ENCODE measurements at places on chromosomes 16 and 17.

- no peak for DNase-seq
These were observed 49.4 kb upstream of the MARCHF10 start for GRCh38 chr17:62857526-62857925.

- DNase-seq: no peak
These were observed 22.1 kb upstream of the NAT9 start for GRCh38 chr17:74798239-74798707.

- no peak for DNase-seq
These were observed 39.2 kb downstream of the TMEM11 start for GRCh38 chr17:21174713-21175112.

- no peak for DNase-seq
These were observed 150.4 kb upstream of the CIBAR2 start for GRCh38 chr16:85262558-85263238.

GRCh38 chr16:2337431-2338296 is 2.9 kb downstream of the ABCA3 start:
- DNase-seq: peak; percentile 70

DNA sequence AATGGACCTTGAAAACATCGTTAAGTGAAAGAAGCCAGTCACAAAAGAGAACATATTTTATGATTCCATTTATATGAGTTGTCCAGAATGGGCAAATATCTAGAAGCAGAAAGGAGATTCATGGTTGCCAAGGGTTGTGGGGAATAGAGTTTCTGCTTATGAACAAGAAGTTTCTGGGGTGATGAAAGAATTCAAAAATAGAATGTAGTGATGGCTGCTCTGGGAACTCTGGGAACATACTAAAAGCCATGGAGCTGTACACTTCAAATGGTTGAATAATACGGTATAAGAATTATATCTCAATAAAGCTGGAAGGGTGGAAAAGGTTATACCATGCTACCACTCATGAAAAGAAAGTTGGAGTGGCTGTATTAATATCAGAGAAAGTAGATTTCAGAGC is 18.5 kb downstream of the AKTIP start:
- DNase-seq: no peak

DNA sequence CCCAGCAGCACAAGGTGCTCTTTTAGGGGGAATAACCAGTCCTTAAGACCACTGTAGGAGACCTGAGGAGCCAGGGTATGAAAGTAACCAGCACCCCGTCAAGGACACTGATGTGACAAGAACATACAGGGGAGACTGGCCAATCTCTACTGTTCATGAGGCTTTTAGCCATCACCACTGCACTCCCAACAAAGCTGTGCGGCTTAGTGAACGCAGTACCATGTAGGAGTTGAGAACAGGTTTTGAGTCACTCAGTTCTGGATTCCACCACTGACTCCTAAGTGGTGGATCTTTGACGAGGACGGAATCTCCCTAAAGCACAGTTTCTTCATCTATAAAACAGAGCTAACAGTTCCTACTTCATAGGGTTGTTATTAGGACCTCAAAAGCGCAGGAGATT is 26.8 kb downstream of the COG4 start:
- DNase-seq: no peak

DNA sequence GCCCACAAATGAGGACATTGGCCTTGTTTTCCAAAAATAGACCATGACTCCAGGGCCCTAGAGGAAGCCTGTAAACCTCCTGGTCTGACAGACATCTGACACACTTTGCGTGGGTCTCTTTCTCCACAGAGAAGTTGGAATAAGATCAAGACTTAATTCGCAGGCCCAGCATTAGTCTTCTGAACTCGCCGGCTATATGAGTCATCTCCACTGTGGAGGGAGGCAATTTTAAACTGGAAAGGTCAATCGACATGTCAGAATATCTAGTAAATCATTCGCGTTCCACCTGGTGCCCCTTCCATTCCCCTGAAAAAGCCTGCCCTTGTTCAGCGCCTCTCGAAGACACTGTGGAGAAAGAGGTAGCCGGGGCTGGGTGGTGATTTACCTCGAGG is 140.1 kb downstream of the CLEC16A start:
- no peak for DNase-seq

DNA sequence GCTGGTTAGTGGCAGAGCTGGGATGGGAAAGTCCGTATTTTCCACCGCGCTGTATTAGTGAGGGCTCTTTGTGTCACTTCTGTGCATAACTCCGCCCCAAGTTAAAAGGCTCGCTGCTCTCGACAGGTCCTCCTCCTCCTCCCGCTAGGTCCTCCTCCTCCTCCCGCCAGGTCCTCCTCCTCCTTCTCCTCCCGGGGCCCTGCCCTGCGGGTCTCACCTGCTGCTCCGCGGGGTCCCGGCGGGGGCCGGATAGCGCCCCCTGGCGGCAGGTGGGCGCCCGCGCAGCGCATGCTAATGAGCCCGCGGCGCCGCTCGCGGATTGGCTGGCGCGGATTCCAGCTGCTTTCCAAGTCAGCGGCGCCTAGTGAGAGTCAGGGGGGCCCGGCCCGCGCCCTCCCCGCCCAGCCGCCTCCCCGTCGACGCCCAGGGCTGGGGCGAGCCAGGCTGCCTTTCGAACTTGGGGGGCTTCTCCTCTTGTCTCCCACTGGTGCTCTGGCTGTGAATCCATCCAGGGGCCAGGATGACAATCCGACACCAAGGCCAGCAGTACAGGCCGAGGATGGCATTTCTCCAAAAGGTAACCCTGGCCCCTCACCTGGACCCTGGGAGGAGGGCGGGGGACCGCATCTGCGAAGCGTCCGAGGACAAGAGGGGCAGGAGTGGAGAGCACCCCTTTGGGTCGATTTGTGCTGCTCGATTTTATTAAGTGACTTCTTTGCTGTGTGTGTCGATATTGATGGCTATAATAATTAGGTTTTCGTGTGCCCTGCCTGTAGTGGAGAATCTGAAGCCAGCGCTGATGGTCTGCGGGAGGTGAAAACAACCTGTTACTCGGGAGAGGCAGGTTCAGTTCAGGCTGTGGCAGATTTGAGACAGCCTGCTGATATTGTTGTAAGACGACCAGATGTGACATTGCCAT is at the start of gene RGS9:
Gene RGS9 (plus strand): TSS at position 350 of the 919 bp plus-strand sequence. CDS start 171 bp downstream, at position 521.
- DNase-seq: peak; percentile 92

DNA sequence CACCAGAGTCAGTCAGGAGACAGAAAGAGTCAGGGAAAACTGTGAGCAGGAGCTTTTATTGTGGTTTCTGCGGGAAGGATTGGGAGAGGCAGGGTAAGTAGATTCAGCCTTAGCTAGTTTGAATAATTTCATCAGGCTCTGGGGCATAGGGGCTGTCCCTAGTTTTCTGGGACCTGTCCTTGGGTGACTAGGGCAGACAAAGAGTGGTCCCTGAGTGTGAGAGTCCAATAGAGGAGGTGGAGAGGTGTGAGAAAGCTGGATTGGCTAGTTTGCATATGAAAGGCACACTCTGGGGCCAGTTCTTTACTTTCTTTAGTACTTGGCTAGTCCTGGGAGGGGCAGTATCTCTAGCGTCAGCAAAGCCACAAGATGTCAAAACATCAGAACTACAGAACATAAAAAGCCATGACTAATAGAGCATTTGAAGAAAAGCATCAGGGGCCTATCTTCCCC is 255.6 kb downstream of the HS3ST3A1 start:
- DNase-seq: no peak

DNA sequence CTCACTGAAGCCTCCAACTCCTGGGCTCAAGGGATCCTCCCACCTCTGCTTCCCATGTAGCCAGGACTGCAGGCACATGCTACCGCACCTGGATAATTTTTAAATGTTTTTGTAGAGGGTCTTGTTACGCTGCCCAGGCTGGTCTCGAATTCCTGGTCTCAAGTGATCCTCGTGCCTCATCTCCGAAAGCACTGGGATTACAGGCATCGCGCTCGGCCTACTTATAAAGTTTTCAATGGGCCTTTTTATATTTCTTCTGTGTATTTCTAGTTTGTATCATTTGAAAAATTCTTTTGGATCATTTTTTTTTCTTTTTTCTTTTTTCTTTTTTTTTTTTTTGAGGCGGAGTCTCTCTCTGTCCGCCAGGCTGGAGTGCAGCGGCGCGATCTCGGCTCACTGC is 7.3 kb upstream of the TLCD3A start:
- DNase-seq: no peak

DNA sequence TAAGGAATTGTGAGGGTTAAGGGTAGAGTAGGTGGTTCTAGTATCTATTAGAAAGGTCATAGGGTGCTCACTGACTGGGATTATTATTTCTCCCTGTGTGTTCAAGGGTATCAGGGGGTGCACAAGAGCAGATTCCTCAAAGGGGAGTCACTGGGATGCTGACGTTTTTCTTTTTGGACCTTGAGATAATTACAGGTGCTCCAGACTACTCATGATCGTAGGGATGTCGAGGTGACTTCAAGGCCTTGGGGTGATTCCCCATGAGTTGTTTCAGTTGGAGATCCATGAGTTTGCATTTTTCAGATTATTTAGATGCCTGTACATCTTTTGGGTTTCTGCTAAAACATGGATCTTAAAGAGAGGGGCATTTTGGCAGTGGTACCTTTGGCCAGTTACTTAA is 41.4 kb upstream of the TEKT1 start:
- DNase-seq: no peak

DNA sequence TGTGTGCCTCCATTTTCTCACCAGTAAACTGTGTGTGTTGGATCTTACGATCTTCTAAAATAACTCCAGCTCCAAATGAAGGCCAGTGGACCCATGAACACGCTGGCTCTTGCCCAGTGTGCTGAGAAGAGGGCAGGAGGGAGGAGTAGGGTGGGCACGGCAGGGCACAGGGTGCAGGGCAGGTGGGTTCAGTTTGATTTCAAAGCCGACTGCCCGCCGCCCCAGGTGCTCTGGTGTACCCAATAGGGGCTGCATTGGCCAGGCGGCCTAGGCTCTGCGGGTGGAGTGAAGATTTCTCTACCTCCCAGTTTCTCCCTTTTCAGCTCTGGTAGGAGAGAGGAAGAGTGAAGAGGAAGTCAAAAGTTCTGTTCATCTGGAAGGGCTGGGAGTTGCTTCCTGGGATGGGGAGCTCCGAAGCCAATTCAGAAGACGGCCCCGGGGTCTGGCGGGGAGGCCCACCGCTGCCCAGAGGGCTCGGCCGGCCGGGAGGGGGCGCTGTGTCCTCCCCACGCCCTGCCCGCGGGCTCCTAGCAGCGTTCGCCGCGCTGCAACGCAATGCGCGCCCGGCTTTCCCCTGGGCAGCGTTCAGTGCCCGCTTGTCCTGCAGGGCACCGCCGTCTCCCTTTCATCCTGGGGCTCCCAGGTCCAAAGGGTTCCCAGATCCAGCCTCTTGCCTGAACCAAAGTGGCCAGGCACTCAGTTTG is 1.1 kb upstream of the CRHR1 start:
- peak; percentile 29 for DNase-seq

DNA sequence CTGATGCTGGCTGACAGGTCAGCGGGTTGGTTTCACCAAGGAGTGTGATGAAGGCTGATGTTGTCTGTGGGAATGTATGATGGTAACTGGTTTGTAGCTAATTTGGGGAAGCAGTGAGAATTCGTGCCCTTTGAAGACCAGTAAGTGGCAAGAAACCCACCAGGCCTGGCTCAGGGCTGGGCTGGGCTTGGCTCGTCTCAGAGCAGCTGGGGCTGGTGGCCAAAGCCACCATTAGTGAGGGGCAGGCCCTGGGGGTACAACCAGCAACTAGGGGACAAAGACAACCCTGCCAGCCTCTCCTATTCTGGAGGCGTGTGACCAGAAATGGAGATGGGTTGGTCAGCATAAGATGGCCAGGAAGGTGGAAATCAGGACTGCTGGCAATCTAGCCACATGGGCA is 13.0 kb upstream of the STH start:
- no peak for DNase-seq

DNA sequence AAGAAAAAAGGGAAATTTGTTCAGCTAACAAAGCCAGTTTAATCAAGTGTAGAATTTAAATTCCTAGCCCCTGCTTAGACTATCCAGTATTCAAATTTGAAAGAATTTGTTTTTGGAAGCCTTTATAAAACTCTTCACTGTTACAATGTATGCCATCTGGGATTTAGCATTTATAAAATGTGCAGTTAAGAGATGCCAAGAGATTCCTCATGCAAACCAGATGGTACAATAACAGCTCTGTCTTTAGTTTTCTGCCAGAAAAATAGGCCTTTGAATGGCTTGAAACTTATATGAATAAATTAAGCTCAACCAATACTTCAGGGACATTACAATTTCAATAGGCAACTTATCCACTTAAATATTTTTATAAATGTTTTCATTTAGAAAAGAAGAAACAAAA is 6.8 kb upstream of the ANKS4B start:
- no peak for DNase-seq

- no peak for DNase-seq
These were observed 19.8 kb upstream of the PIK3R6 start for GRCh38 chr17:8887301-8887700.

DNA sequence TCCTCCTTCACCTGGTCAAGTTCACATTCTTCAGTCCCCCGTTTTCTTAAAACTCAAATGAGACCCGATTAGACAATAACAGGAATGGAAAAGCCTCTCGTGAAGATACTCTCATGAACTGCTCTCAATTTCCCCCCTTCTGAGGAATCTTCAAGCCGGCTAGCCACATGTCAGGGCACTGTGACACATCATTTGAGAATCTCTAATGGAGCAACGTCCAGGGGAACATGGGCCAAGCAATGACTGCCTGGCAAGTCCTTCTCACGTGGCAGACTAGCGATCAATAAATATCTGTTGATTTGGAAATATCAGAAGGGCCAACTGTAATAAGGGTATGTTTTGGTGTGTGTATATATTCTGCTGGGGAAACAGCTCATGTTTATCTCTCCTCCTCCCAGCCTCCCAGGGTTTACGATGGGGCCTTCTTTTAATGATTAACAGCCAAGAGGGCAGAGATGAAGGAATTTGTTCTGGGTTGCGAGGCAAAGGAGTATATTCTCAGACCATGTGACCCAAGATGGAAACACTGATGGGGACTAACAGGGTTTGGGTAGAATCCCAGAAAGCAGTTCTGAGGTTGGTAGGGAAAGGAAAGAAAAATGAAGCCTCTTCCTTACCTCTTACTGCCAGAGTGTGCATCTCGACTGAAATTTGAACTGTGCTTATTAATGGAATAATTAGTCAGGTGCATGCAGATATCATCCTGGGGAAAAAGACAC is 21.4 kb downstream of the TTLL6 start:
- no peak for DNase-seq

- DNase-seq: no peak
These were observed 140.3 kb downstream of the ASIC2 start for GRCh38 chr17:33152783-33153182.

DNA sequence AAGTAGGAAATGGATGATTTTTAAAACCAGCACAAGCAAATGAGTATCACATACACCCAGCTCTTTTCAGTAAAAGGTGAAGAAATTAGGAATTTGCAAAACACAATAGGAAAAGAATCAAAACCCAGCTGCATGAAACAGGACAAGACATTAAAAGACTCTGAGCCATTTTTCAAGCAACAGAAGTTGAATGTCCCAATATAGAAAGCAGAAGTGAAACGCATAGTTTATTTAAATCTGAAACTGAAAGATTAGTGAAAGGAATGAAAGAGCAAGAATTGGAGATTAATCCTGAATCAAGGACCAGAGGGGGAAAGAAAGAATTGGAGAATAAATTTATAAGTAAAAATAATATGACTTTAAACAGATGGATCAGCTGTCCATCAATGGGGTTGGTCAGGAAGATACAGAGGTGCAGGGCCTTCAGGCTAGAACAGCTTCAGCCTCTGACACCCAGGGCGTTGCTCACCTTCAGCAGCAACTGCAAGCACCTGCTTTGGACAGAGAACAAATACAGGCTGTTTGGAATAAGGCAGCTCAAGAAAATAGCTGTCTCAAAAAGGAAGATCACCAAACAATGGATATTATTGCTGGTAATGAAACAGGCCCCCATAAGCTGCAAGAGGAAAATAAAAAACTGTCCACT is 3.9 kb upstream of the ARHGAP17 start:
- no peak for DNase-seq
